ENCODE measurements at places on chromosomes 16 and 17.
A peak's percentile ranks its signal among the peaks of the same experiment; 100 is the strongest.

GRCh38 chr17:58666858-58667267 lies 25.0 kb downstream of the TEX14 start:
- DNase-seq, result peak; percentile 22

GRCh38 chr17:35715416-35715815 lies 16.0 kb upstream of the RASL10B start:
- no peak for DNase-seq

DNA sequence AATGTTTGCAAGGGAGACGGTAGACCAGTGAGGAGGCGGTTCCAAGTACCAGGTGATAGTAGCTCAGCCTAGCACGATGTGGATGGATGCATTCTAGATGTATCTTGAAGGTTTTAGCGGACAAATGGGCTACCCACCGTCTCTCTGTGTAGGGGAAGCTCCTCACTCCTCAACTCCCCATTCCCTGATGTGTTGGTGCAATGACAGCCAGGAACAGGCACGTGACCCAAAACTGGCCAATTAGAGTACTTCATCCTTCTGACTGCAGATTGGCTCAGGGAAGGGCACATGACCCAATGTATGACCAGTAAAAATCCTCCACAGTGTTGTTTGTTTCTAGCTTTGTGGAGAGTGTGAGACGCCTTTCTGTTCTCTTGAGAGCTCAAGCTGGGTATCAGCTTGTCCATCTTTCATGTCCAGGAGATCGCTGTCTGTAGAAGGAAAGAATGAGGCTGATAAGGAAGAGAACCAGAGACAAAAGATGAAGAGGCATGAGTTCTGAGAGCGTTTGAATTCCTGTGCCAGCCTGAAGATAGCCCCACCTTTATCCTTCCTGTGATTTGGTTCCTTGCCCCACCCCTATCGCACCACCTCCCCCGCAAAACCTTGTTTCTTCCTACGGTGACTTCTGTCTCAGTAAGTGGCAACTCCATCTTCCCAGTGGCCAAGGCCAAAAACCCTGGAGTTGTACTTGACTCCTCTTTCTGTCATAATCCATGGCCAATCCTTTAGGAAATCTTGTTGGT lies 2.3 kb upstream of the BORCS6 start:
- DNase-seq, result no peak

DNA sequence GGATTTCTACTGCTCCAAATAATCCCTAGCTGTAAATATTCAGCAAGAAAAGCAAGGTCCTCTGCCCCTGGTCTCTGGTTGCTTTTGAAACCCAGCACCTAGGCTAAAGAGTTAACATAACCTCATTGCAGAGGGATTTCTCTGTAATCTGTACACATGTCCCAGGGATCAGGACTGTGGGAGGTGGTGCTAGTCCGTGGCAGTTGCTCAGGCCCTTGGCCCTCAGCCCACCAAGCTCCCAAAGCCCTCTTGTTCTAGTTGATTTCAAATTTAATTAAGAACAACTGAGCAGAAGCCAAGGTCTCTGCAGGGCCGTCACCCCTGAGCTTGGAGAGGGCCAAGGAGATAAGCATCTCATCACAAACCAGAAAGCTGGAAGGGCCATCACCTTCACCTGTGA lies 181.1 kb downstream of the SOX9 start:
- no peak for DNase-seq

- no peak for DNase-seq
These were observed 14.3 kb upstream of the PRKAR1A start for GRCh38 chr17:68497885-68498319.

DNA sequence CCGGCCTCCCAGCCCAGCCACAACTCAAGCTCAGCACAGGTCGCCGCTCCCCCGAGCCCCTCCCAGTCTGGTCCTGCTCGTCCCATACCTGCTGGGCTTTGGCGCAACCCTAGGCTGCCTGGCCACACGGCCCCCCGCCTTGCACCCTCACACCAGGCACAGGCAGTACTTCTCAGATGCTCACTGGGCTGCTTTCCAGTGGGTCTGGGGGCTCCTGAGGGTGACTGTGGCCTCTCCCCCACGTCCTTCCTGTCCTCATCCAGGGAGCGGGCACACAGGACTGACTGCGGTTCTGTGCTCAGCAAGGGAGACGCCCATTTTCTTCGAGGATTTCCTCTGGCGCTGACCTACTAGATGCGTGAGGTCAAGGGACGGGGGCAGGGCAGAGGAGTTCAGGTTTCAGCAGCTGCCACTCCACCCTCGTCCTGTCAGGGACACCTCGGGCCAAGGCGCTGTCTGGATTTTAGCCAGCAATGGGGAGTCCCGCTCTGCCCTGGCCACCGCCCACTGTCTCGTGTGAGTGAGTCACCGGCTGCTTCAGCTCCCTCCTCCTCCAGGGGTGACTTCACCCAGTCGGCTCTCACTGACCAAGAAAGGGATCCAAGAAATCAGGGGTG lies 115.8 kb downstream of the NPIPB11 start:
- peak; percentile 45 for DNase-seq
